ENCODE measurements at places on chromosomes 3 and 15.

GRCh38 chr15:78872155-78872971, at the start of gene MORF4L1:
Gene MORF4L1, plus strand, starts transcription at chr15:78872890. Its CDS starts 128 bp downstream, at chr15:78873018.
- DNase-seq, result peak; percentile 94

GRCh38 chr15:96117270-96117669, 213.2 kb upstream of the NR2F2 start:
- no peak for DNase-seq

DNA sequence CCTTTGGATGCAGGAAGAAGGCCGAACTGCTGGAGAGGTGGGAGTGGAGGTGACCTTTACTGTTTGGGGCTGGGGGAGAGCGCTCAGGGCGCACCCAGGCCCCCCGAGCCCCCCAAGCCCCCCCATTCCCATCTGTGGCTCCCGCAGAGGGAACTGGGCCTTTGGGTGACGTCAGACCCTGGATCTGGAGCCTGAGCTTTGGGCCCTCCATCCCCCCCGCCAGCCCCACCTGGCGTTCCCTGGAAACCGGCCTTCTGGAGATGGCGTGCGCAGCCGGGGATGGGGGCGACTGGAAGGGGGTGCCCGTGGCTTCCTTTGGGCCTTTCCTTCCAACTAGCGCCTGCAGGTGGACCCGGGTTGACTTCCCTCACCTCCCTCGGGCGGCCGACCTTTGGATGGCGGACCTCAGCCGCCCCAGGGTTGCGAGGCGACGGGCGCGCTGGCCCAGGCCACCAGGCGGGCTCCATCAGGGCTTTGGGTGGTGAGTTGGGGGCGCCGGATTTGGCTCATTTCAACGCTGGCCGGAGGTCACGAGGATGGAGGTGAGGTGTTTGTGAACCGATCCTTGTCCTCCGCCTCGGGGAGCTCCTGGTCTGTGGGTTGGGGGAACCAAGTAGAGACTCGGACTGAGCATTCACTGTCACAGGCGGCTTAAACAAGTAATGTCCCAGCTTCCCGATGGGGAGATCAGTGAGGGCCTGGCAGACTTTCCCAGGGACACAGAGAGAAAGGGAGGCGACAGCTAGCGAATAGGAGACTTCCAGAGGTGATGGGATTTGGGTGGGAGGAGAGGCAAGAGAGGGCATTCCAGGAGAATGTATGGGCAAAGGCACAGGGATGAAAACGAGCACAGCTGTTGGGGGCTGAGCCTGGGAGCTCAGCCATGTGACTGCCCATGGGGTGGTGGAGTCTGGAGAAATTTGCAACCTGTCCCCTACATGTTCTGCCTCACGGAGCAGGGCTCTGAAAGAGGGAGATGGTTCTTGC, 709 bp downstream of the SCAMP5 start:
- DNase-seq, result no peak

DNA sequence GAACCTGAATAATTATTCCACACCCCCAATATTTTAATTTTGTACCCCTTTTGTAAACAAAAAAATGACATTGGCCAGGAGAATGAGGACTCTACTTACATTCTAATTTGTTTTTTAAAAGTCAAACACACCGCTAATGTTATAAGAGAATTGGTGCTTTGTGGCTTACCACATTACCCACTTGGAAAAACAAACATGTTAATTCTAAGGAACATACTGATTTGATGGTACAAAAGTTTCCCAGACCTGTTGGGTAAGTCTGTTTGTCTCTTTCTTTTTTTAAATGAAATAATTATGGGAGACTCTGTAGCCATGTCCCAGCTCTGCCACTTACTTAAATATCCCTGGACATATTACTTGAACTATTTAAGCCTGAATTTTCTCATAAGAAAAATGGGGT, 352.5 kb upstream of the C2CD4B start:
- no peak for DNase-seq

- no peak for DNase-seq
Measured at GRCh38 chr15:90887037-90887481, 2.8 kb downstream of the FES start.

GRCh38 chr3:180617049-180617448, 15.1 kb downstream of the TTC14 start:
- no peak for DNase-seq

- DNase-seq, result no peak
Measured at GRCh38 chr15:75213212-75213767, 11.6 kb downstream of the C15orf39 start.

DNA sequence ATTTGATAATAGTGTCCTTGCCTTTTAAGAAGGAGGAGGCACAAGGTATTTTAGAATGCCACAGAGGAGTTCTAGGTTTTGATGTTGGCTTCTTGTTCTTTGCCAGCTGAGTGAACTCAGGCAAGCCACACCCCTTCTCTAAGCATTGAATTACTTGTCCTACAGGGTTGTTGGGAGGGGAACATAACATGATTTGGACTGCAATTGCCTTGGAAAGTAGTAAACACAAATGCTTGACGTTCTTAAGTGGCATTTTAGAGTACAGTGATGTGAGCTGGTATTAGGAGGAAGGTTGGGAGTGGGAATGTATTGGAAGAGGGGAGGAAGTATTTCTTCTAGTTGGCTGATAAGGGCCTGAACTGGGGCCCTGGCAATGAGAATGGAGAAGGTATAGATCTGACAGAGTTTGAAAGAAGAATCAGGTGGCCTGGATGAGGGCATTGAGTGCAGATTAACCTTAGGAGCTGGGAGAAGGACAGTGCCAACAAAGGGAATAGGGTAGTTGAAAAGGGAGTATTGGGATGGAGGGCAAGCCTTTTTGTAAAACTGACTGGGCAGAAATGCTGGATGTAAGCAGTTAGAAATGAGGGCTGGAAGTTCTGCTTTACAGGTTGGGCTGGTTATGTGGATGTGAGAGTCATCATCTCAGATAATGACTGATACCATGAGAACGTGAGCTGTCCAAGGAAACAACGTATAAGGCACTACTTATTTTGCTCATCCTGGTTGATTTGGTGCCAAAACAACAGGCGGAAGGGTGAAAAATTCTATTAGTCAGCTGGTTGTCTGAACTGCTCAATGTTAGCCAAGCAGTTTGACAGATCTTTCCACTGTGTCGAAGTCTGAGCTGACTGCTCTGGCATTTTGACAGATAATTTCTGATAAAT, 16.7 kb downstream of the KAT2B start:
- DNase-seq, result no peak

DNA sequence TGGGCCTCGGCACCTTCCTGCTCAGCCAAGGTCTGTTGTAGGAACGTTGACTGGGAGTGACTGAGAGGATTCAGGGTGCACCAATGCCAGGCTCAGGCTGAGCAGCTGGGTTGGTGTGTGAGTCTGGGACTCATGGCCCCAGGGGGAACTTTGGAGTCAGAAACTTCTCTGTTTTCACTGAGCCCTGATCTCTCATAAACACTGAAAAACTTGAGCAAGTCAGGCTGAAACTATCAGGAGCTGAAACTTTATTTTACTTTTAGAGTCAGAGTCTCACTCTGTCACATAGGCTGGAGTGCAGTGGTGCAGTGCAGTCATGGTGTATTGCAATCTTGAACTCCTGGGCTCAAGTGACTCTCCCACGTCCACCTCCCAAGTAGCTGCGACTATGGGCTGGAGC, 3.0 kb downstream of the TRAK1 start:
- no peak for DNase-seq

DNA sequence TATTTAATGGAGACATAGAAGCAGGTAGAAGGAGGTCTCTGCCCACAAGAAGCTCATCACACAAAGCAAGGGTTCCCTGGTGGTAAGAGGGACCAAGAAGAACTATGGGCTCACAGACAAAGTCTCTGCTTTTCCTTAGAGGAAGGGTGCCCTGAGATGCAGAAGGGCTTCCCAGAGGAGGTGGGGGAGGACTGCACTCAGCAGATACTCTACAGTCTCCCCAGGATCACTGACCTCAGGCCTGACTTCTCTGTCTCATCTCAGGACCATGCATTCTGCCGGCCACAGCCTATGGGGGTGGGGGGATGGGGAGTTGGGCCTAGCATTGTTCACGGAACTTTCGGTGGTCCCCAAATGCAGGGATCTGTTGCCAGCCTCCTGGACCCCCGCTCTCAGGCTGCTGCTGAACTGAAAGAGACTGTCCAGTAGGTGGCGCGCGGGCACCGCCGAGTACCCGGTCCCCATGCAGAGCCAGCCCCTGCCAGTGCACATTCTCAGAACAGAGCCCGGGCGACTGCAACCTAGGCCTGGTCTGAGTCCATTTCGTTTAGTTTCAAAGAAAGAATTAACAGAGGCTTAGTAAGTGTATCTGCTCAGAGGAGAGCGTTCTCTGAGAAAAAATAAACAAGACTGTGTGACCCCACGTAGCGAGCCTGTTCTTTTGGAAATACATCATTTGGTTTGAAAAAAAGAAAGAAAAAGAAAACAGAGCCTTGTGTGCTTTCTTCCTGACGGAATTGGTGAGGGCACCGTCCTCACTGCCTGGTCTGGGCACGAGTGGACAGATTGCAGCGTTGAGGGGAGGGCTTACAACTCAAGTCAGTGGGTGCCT, 74.1 kb downstream of the LRTM1 start:
- DNase-seq, result no peak

DNA sequence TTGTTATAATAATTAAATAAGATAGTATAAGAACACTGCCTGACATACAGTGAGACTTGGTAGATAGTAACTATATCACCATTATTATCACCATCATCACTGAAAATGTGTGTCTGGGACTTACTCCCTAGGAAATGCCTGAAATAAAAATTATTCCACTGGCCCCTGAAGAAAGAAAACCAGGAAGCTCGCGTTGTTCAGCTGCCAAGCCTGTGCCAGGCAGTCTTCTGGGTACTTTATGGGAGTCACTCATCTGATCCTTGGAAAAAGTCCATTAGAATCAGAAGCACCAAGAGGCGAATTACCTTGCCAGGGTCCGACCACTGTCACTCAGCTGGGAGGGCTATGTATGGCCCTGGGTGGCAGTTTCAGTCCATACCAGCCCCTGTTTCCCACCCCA, 220.3 kb upstream of the TPM1 start:
- no peak for DNase-seq

DNA sequence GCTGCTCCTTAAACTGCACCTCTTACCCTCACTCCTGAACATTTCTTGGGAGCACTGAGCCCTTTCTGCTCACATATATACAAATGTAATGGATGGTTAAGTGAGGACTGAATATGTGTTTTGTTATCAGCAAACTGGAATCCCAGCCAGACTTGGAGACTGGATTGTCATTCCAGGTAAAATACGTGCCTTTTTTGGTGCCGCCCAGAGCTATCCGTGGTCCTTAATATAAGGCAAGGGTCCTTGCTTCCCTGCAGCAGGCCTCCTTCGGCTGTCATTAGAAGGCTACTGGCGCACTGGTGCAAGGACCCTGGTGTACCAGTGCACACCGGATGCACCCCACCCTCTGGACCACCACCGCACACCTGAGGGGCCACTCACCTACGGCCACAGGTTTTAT, 1.1 kb upstream of the GABRB3 start:
- no peak for DNase-seq

DNA sequence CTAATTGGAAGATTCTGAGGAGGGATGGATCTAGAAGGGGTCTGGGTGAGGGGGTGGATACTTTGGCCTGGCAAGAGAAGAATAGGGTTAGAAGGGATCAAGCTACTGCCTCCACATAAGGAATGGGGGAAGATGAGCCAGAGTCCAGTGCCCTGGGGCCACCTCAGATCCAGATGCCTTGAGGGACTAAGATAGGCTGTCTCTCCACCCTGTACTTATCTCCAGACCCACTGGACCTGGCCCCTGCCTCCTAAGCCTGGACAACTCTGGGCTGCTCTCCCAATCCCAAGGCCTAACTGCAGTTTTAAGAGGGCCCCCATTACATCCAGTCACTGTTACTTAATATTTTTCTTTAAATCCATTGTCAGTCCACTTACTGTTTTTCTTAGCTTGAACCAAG, 2.0 kb downstream of the DVL3 start:
- DNase-seq, result no peak

DNA sequence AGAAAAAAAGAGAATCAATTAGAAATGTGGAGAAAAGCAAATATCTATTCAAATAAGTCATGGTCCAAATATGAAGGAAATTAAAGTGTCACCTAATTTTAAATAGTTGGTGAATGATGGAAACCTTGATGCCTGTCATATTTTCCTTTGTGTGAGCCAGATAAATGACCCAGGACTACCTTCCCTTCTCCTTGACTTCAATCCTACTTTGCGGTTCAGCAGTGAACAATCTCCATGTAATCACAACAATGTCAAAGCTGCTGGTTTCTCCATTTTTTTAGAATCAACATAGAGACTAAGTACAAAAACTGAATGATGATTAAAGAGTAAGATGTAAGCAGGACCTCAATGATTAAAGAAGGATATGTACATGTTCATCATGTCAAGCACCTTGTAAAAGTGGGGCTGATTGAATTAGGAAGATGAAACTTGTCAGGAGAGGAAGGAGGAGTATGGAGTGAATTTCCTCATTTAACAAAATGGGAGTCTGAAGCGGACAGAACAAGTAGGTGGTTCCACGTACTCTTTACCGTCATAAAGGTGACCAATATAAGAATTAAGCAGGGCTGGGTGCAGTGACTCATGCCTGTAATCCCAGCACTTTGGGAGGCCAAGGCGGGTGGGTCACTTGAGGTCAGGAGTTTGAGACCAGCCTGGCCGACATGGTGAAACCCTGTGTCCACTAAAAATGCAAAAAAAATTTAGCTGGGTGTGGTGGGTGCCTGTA, 43.1 kb downstream of the TRPM1 start:
- no peak for DNase-seq

- no peak for DNase-seq
Measured at GRCh38 chr15:49688135-49688790, 67.4 kb downstream of the DTWD1 start.

- DNase-seq, result no peak
Measured at GRCh38 chr3:30273304-30274072, 332.9 kb upstream of the TGFBR2 start.

GRCh38 chr3:64327100-64327804, 102.0 kb upstream of the PRICKLE2 start:
- no peak for DNase-seq

GRCh38 chr3:188649521-188649920, 495.6 kb downstream of the LPP start:
- no peak for DNase-seq

DNA sequence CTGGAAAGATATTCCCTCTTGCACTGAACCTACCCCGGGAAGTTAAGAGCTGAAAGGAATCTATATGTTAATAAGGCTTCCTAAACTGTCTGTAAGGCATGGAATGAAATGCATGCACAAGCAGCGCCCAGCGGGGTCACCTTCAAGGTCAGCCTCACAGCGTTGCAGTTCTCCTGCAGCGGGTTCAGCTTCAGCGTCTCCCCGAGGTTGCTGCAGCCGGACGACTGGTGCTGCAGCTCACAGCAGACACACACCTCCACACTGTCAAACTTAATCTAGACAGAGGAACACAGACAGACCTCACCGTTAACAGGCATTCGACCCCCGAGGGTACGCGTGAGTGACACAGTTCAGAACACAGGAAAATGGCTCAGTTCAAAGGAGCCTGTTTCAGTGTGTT, 73.3 kb downstream of the NSMCE3 start:
- DNase-seq, result no peak

GRCh38 chr3:161293381-161293780, 72.3 kb downstream of the NMD3 start:
- DNase-seq, result no peak

GRCh38 chr15:92082006-92082843, 228.7 kb downstream of the SLCO3A1 start:
- no peak for DNase-seq

Data from stimulated activated CD4-positive, alpha-beta T cell treated with anti-CD3 and anti-CD28 coated beads, Interleukin-15, amount 100 ng/mL, for 1 hour (primary cell).